ENCODE measurements at places on chromosomes 12 and 14.
A peak's percentile ranks its signal among the peaks of the same experiment; 100 is the strongest.

DNA sequence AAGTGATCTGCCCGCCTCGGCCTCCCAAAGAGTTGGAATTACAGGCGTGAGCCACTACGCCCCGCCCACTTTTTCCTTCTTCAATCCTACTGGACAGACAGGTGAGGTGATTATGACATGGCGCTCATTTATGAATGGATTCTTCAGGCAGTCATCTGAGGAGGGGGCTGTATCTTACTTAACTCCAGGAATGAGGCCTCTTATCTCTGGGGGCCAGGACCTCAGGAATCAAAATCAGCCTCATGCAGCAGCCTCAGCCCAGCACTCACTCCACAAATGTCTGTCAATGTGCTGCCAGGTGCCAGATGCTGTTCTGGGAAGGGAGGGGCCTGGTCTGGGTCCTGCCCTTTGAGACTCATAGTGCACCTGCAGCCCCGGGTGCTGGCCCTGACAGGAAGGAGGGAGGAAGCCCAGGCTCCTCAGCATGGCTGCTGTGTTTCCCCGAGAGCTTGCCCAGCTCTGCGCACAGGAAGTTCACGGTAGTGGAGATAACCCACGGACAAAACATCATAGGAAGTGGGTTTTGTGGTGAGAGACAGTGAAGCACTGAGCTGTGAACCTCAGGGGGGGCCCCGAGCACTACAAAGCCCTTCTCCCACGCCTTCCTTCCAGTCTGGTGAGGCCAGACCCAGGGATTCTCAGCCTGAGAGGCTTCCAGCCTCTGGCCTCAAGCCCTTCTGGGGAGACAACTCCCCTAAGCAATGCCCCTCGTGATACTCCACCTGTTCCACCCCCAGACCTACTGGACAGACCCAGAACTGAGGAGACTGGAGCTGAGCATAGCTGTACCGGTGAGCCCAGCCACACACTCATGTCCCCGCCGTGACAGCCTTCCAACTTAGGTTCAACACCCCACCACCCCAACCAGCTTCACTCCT is 22.3 kb downstream of the GALNT6 start:
- DNase-seq, result peak; percentile 78

DNA sequence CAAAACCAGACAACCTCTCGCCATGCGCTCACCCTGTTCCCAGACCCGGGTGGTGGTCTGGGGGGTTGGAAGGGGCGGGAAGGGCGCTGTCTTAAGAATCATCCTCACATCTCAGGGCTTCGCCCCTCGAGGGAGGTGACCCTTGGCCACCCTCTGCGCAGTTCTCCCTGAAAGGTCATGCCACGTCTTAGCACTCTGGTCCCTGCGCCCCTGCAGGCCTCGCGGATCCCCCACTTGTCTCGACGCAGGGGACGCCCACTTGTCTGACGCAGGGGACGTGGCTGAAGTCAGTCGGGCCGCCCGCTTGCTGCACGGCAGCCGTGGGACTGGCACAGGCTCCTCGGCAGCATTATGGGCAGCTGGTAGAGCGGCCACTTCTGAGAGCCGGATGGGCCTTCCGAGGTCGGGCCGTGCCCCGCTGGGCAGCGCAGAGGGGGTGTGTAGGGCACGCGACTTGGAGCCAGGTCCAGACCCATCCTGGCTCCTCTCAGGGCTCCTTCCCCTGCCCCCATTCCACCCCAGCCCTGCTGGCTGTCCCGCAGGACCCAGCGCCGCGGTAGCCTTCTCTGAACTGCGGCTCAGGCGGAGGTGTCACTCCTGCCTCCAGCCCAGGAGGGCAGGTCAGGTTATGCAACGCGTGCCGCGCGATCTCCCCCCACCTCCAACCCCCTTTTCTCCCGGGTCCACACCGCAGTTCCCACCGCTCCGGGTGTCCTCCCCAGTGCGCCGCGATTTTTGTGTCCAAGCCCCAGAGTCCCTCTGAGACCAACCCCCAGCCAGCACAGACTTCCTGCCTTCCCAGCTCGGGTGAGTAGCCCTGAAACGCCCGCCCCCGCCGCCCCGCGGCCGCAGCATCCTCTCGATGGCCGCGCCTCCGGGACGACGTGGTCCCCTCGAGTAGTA is 40.9 kb upstream of the CAPRIN2 start:
- no peak for DNase-seq

GRCh38 chr14:91252871-91253794 is 8.6 kb upstream of the GPR68 start:
- peak; percentile 31 for DNase-seq

GRCh38 chr12:52828156-52828555 is 6.0 kb downstream of the KRT79 start:
- no peak for DNase-seq
